ENCODE measurements at places on chromosomes 12 and 14. TPM values are rescaled to one million over a fixed set of nuclear protein-coding genes. Genes with fewer than 3 reads are reported as not detected.
A peak's percentile ranks its signal among the peaks of the same experiment; 100 is the strongest.

KLHL33 gene
- 0.15 TPM for total RNA-seq

ADAM20 gene
- 1.7 TPM for total RNA-seq

PAPLN gene
- 0.17 TPM for total RNA-seq

DNA sequence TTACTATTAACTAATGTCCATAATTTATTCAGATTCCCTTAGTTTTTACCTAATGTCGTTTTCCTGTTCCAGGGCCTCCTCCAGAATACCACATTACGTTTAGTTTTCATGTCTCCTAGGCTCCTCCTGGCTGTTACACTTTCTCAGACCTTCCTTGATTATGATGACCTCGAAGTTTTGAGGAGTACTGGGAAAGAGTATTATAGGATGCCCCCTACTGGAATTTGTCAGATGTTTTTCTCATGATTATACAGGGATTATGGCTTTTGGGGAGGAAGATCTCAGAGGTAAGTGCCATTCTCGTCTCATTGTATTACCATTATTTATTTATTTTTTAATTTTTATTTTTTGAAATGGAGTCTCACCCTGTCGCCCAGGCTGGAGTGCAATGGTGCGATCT lies 17.7 kb upstream of the C1S start:
- peak; percentile 19 for DNase-seq
- peaks cover 7% of the 10 kb centered on the region for H3K4me1 ChIP-seq
- no peaks in the 10 kb centered on the region for H3K27me3 ChIP-seq
- no peaks in the 10 kb centered on the region for H3K36me3 ChIP-seq

SIRT4 gene
- 5.9 TPM for total RNA-seq

DNA sequence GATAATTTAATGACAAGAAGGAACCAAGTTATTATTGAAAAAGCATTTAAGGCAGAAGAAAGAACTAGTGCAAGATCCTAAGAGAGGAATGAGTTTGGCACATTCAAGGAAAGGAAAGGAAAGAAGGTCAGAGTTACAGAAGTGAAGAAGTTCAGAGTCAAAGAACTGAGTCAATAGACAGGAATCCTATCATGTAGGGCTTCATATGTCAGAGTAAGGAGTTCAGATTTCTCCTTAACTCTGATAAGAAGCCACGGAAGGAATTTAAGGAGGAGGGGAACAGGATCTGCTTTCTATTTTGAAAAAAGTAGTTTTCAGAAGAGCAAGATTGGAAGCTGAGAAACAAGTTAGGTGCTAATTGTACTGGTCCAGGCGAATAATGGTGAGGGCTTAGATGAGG lies 223.1 kb upstream of the FOXN3 start:
- no peak for DNase-seq
- H3K27me3 ChIP-seq: no peaks in the 10 kb centered on the region
- H3K36me3 ChIP-seq: no peaks in the 10 kb centered on the region

KCNC2 gene
- total RNA-seq: not detected

LRRC10 gene
- not detected for total RNA-seq

GRCh38 chr12:88615490-88615889 lies 35.2 kb upstream of the KITLG start:
- H3K27ac ChIP-seq: no peak overlapping the region
- H3K36me3 ChIP-seq: no peaks in the 10 kb centered on the region
- no peaks in the 10 kb centered on the region for H3K4me1 ChIP-seq
- H3K27me3 ChIP-seq: no peaks in the 10 kb centered on the region

DNA sequence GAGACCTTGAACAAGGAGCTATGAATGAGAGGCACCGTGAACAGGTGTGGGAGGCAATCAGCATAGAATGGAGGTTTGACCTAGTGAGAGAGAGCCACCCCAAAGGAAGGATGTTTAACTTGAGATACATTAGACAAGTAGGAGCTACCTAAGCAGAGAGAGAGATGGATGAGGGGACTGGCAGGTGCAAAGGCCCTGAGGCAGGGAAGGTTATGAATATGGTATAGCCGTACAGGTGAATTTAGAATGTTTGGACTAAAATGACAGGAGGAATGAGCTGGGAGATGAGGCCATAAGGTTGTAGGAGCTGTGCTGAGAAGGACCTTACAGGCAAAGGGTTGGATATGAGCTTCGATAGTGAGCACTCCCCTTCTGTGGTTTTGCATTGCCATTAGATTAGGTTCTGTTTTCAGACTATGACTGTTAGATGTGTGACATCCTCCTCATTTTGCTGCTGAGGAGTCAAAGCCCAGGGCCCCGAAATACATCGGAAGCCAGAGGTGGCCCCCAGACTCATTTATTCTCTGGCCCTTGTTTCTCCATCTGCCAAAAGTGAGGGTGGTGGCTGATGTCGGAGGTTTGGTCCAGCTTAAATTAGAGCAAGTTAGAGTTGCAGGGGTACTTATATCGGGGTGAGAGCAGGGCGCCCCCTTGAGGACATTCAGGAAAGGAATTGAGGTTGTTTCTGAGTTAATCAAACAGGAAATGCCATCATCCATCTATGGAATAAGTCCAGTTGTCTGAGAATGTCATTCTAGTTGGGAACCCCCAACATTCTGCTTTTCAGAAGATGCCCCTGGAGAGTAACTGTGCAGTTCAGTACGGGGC lies 29.4 kb downstream of the SLC24A4 start:
- no peak overlapping the region for H3K27ac ChIP-seq
- no peak overlapping the region for H3K4me3 ChIP-seq
- no peaks in the 10 kb centered on the region for H3K36me3 ChIP-seq
- no peak for DNase-seq
- no peaks in the 10 kb centered on the region for H3K4me1 ChIP-seq
- no peaks in the 10 kb centered on the region for H3K27me3 ChIP-seq

DNA sequence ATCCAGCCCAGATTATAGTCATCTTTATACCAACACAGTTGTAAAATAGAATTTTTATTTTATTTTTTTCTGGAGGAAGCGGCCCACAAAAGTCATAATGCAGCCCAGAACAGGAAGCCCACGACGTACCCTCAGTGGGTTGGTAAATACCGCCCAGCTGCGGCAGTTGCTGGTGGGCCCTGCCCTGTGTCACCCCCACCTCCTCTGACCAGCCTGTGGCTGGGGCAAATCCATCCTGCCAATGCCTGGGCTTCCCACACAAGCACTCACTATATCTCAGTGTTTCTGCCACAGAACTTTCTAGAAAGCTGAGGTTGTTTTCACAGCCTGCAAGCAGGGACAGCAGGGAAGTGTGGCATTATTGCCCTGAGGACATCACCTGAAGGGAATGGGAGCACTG lies 171.4 kb upstream of the GSC start:
- H3K4me1 ChIP-seq: peaks cover 7% of the 10 kb centered on the region
- no peak overlapping the region for H3K4me3 ChIP-seq
- H3K27me3 ChIP-seq: no peaks in the 10 kb centered on the region
- no peaks in the 10 kb centered on the region for H3K36me3 ChIP-seq

Measured in CD4-positive, alpha-beta memory T cell (primary cell).